Omental fat pad (tissue), 4 donors: ENCODE measurements at places on chromosomes 7 and 10. TPM values are rescaled to one million over a fixed set of nuclear protein-coding genes. Genes with fewer than 3 reads are reported as not detected.

DNA sequence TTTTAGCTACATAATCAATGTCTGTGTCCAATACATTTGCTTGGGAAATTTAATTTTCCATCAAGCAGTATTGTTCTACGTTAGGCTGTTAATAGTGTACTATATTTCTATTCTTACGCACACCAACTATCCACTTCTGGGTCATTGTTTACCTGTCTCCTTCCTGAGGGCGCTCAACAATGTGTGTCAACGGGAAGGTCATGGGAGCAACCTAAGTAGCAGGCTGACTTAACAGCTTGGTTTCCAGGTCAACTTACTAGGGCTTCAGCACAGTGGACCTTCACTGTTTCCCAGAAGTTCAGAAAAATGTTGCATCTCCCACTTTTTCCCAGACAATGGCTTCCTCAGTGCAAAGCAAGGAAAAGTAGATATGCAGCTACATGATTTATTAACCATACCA is 13.7 kb downstream of the THSD7A start:
- DNase-seq = no peak

GRCh38 chr7:73369622-73370021 is 41.7 kb downstream of the FKBP6 start:
- no peak for DNase-seq

- DNase-seq = no peak
Observed at GRCh38 chr10:89351780-89352597, 24.2 kb downstream of the IFIT3 start.

GRCh38 chr7:70935311-70935710 is 196.6 kb upstream of the GALNT17 start:
- DNase-seq = no peak

The VOPP1 gene
- total RNA-seq = 31.3 TPM
